ENCODE measurements at places on chromosomes 7 and 10. TPM values are rescaled to one million over a fixed set of nuclear protein-coding genes. Genes with fewer than 3 reads are reported as not detected.

Gene ARL5B
- total RNA-seq, result 41.4 TPM

Gene CLCN1
- total RNA-seq, result 0.56 TPM

Gene DNAAF5
- 15.2 TPM for total RNA-seq

Gene SUN3
- not detected for total RNA-seq

Gene CYP2C19
- total RNA-seq, result not detected

Gene LBX1
- total RNA-seq, result not detected

Gene SLC13A4
- total RNA-seq, result not detected

Gene NAT16
- 2.4 TPM for total RNA-seq

Gene LRMDA
- 2.1 TPM for total RNA-seq

Measured in glutamatergic neuron (in vitro differentiated cells).